CD4-positive, CD25-positive, alpha-beta regulatory T cell (primary cell): ENCODE measurements at places on chromosomes 3 and 15.

DNA sequence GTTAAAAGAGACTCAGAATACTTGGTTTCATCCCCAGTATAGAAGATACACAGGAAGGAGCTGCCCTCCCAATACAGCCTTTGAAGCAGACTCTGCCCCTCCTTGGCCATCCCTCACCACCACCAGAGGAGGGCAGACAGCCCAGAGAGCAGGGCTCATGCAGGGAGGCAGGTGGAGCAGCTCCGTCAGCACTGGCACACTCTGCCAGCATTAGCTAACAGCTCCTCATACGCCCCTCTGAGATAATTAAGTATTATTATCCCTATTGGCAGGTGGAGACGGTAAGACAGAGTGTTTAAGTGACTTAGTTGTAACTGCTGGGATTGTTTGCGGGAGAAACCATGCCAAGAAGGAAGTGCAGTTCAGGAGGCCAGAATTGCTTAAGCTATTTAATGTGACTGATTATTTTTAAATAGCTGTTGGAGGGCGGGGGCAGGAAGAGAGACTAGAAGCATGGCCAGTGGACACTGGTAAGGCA, 434.0 kb downstream of the EPHB1 start:
- DNase-seq = no peak

DNA sequence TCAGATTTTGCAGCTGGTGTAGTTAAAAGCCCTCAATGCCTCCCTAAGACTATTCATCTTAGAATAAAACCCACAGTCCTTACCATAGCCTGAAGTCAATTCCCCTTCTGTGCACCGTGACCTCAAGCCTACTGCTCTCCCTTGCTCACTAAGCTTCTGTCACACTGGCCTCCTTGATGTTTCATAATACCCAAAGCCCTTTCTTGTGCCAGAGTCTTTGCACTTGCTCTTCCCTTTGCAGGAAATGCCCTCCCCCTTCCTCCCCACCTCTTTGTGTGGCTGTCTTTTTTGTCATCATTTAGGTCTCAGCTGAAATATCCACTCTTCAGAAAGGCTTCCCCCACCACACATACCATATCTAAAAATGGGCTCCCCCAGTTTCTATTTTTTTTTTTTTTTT, 4.2 kb upstream of the PLEKHO2 start:
- DNase-seq = peak; percentile 80

- DNase-seq = no peak
Observed at GRCh38 chr15:31526916-31527690, 200.5 kb downstream of the KLF13 start.

GRCh38 chr3:185884641-185885040, 53.2 kb downstream of the TRA2B start:
- DNase-seq = no peak

DNA sequence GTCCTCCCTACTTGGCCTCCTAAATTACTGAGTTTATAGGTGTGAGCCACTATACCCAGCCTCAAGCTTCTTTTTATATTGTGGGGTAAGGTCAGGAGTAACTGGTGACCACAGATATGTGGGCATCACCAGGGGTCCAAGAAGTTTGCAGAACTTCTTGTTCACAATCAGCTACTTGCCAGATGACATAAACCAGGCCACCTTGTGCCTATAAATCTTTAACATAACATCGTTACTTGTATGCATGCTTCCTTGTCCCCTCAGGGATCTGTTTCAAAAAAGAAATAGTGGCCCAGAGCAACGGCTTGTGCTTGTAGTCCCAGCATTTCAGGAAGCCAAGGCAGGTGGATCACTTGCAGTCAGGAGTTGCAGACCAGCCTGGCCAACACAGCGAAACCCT, 115.1 kb upstream of the FAM174B start:
- no peak for DNase-seq

GRCh38 chr3:5787861-5788488, 600.5 kb downstream of the EDEM1 start:
- DNase-seq = no peak

DNA sequence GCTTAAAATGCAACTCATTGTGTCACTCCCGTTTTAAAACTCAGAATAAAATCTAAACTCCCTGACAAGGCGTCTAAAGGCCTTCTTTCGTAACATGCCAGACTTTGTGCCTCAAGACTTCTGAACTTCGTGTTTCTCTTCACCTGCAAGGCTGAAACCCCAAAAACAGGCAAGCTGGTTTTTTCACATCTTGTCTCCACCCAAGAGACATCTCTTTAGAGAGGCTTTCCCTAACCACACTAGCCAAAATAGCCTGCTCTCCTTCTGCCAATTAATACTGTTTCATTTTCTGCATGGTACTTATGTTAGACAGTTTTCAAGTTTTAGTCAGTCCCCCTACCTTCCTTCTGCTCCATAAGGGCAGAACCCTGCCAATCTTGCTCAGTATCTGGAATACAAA, 41.6 kb downstream of the RAF1 start:
- DNase-seq = no peak
